ENCODE measurements at places on chromosomes 1 and 21. TPM values are rescaled to one million over a fixed set of nuclear protein-coding genes. Genes with fewer than 3 reads are reported as not detected.

DNA sequence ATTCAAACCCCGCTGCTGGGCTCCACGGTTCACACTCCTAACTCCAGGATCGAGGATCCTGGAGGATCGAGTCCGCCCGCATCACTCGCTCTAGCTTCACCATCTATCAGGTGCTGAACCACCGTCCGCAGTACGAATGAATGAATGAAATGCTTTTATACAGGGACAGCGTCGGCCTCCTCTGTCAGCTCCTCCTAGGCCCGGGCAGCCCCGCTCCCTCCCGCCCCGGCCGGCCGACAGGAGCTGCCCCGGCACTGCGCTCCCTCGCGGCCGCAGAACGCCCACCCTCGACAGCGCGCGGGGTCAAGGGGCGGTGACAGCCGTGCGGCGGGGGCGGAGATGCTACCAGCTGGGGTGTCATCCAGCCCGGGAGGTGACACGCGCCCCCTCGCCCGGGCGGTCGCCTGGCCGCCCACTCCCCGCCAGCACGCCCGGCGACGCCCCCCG, 520 bp downstream of the ZBTB17 start:
- DNase-seq = peak; percentile 20

DNA sequence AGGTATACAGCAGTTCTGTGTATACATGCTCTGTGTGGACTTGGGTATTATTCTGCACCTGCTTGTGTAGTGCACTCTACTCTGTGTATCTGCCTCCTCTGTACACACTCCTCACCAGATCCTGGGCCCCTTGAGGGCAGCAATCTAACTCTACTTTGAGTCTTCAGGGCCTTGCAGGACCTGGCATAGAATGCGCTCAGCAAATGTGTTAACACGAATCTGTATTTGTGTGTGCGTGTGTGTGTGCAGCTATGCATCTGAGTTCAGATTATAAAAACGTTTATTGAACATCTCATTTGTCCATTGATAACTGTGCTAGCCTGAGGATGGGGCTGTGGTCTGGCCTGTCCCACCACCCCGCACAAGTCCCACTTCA, 3.9 kb upstream of the MEF2D start:
- no peak for DNase-seq

GRCh38 chr1:5151511-5151910, 497.1 kb downstream of the AJAP1 start:
- no peak for DNase-seq

GRCh38 chr1:59078070-59078800, 218.7 kb upstream of the FGGY start:
- DNase-seq = no peak

GRCh38 chr1:85450832-85451231, 14.1 kb downstream of the DDAH1 start:
- no peak for DNase-seq

GRCh38 chr1:163426505-163427251, 104.9 kb downstream of the NUF2 start:
- DNase-seq = no peak

GRCh38 chr1:248618878-248619277, 16.0 kb downstream of the OR2T11 start:
- peak; percentile 21 for DNase-seq

DNA sequence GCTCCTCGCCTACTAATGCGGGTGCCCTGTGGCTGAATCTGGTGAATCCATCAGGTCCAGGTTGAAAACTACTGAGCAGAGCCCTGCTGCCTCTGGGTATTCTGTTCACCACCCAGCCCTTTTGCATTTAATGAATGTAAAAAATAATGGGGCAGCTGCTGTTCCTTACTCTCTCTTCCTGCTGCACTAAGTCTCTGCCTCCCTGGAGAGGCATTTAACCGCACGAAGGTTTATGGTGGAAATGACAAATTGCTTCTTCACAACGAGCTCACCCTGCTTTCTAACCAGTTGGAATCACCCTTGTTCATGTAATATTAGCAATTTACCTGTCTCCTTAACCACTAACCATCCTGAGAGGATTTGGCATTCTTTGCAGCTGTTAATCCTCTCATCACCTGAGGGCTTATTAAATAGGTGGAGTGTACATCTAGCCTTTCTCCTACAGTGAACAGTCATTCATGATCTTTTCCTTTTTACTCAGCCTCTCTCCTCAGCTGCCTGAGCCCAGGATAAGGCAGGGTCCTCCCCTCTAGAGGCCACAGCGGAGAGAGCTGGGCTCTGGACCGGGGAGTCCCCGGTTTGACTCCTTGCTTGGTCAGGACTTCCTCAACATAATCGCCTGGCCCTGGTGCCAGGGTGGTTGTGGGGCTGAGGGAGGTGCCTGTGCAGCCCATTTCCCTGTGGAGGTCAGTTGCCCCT, 97.6 kb downstream of the NOS1AP start:
- no peak for DNase-seq

DNA sequence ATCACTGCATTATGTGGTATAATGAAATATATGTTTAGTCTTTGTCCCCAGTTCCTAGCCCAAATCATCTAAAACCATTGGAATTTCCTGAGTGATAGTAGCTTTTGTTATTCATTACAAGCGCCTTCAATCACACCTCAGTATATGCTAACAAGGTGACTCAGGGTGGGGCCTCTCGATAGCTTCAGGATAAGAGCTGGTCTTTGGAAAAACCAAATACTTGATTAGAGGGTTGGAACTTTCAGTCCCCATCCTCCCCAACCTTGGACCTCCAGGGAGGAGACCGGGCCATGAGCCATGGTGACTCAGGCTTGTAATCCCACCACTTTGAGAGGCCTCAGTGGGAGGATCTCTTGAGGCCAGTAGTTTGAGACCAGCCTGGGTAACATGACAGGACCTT, 5.1 kb upstream of the BRDT start:
- DNase-seq = no peak

DNA sequence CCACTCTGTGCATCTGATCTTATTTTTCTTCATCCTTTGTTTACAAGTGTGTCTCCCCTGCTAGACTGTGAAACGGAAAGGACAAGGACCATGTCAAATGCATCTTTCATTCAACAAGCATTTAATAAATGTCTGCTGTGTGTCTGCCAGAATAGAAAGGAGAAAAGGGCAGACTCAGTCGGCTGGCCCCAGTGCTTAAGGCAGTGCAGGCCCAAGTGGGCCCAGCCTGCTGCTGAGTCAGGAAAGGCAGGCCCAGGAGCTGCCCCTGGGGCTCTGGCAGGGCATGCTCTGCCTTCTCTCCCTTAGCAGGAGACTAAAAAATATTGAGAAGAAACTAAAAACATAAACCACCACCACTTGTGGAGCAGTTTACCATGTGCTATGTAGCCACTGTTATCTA, 38.1 kb downstream of the PLEKHA6 start:
- DNase-seq = no peak

DNA sequence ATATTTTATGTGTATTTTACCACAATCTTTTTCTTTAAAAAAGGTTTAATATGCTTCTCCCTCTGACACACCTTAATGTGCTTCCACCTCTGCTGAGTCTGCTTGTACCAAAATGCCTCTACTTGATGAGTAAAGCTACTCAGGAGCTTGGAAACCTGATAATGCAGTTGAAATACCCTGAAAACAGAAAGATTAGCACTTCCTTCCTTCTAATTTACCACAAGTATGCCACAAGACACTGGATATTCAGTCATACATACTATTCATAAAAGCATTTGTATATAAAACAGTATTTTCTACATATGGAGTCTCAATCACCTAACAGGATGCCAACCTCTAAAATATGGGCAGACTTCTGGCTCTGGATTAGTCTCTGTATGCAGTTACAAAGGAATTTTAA, 55.0 kb downstream of the SLC35D1 start:
- no peak for DNase-seq

- DNase-seq = no peak
Measured at GRCh38 chr1:212261361-212261929, 23.8 kb upstream of the PPP2R5A start.

DNA sequence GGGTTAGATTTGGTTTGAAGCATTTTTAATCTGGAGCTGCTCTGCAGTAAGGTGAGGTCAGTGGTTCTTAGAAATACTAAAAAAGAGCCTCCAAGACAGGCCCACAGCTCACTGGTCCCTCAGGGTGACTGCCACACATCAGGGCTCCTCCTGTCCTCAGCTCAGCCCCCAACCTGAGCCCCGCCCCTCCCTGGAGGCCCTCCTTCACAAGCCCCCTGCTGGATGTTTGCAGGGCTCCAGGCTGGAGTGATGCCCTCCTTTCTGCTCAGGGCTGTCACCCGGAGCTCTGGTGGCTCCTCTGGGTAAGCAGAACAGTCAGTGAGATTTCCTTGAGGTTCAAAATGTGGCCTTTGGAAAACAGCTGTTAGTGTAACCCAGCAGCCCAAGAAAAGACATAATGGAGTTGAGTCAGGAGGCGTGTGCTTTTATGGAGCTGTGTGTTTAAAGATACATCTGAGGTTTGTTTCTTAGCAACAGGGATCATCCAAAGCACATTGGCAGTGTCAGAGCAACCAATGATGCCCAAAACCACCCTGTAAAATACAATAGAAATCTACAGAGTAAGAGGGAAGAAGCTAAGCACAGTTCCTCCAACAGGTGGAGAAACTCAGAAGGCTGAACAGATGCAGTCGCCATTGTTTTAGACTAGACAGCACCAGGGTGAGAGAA, 21.4 kb downstream of the STUM start:
- DNase-seq = no peak

DNA sequence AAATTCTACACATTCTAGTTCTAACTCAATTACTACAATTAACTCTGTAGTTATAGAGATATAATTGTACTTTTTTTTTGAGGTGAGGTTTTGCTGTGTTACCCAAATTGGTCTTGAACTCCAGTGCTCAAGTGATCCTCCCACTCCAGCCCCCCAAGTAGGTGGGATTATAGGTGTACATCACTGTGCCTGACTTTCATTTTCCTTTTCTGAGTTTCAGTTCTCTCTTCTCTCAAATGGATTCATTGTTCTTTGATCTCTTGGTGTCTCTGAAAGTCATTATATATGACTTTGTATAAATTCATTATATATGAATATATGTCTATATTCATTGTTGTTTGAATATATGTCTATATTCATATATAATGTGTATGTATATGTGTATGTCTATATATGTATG, 74.0 kb upstream of the GALNT2 start:
- DNase-seq = no peak

DNA sequence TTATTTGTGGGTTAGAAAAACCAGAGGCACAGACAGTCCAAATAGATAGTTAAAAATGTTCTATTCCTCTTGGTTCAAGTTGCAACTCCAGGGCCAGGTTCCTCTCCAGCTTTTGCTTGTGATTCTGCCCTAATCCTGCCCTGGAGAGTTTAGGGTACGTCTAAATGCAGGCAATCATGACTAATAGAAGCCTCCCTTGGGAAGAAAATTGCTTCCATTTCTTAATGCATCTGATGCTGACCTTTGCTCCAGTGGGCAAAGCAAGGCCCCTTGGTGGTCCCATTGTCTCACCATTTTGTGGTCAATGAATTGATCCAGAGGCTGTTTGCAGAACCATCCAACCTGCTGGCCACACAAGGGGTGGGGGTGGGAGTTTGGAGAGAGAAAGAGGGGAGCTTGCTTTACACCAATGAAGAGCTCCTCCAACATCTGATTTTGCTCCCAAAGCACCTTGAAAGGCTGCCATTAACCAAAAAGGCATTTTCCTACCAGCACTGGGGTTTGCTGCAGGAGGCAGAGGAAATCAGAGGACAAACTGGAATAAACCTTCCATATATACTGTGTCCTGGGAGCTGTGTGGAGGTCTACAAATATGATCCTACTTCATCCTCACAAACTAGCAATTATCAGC, 31.3 kb downstream of the C8B start:
- DNase-seq = peak; percentile 37

DNA sequence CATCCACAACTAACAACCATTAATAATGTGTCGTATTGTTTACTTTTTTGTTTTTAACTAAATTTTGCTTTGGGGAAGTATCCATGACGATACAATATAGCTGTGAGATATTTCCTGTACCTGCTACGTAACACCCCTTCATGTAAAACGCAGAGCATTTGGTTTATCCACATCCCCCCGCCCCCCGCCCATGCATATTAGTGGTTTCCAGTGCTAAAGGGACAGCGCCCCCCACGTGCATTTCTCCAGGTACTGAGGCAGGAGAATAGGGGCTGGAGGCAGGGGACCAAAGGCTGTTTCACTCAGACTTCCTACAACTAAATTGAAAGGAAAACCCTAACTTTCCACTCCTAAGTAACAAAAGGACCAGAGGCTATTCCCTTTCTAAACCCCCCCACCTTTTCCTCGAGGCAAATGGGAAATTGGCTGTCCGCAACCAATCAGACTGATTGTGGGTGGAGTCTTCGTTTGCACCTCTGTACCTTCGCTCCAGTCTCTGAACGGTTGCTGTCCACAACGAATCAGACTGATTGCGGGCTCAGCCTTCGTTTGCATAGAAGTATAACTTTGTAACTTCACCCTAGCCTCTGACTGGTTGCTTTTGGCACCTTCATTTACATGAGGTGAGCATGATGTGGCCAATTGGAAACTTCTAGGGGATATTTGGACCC, 12.2 kb upstream of the RIPK4 start:
- no peak for DNase-seq

- DNase-seq = no peak
Measured at GRCh38 chr1:17970757-17971156, 136.8 kb upstream of the IGSF21 start.

- no peak for DNase-seq
Measured at GRCh38 chr1:173445164-173445563, 32.0 kb upstream of the PRDX6 start.

DNA sequence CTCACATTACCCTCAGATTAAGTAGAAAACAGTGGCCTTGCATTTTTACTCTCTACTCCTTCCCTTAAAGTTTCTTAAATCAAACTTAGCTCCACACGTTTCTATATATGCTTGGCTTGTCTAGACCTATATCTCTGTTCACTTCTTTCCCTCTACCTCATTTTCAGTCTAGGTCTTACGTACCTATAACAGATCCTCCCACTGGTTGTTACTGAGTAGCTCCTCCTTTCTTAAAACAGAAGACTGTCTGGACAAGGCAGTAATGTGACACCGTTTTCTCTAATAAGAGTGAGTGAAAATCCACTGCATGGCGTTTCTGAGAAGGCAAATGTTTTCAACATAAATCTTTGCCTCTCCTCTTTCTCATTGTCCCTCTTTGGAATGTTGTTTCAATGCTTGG, 211.7 kb upstream of the POGK start:
- DNase-seq = no peak

GRCh38 chr1:209219791-209220524, 363.6 kb upstream of the CAMK1G start:
- DNase-seq = no peak

- DNase-seq = no peak
Measured at GRCh38 chr1:234994436-234995295, 134.0 kb downstream of the TOMM20 start.

Gene NFASC
- total RNA-seq = 3.2 TPM

Gene SPTA1
- 2.4 TPM for total RNA-seq

Gene LRRIQ3
- 1.5 TPM for total RNA-seq

Gene KRTAP7-1
- not detected for total RNA-seq

Gene SLC30A7
- total RNA-seq = 32.7 TPM

Gene PLEKHG5
- 1.6 TPM for total RNA-seq

Gene HPCAL4
- total RNA-seq = 0.74 TPM
